ENCODE measurements at places on chromosomes 3 and 15. TPM values are rescaled to one million over a fixed set of nuclear protein-coding genes. Genes with fewer than 3 reads are reported as not detected.

GRCh38 chr3:24242012-24242698 is 252.5 kb downstream of the THRB start:
- no peaks in the 10 kb centered on the region for H3K27me3 ChIP-seq
- no peak for DNase-seq
- no peak overlapping the region for H3K27ac ChIP-seq
- H3K4me3 ChIP-seq: no peak overlapping the region
- H3K4me1 ChIP-seq: peaks cover 9% of the 10 kb centered on the region
- no peaks in the 10 kb centered on the region for H3K36me3 ChIP-seq

GRCh38 chr15:45448066-45448915 is 69.9 kb upstream of the GATM start:
- no peaks in the 10 kb centered on the region for H3K27me3 ChIP-seq
- H3K4me1 ChIP-seq: peaks cover 12% of the 10 kb centered on the region
- no peak overlapping the region for H3K4me3 ChIP-seq
- H3K27ac ChIP-seq: no peak overlapping the region
- peak; percentile 77 for DNase-seq
- no peaks in the 10 kb centered on the region for H3K36me3 ChIP-seq

- H3K4me1 ChIP-seq: no peaks in the 10 kb centered on the region
- H3K27me3 ChIP-seq: peaks cover under 1% of the 10 kb centered on the region
- no peak overlapping the region for H3K4me3 ChIP-seq
- no peak overlapping the region for H3K27ac ChIP-seq
- no peaks in the 10 kb centered on the region for H3K36me3 ChIP-seq
These were observed 146.1 kb upstream of the ATP2B2 start for GRCh38 chr3:10651506-10651905.

GRCh38 chr15:76711351-76711827 is 193.8 kb downstream of the SCAPER start:
- no peaks in the 10 kb centered on the region for H3K36me3 ChIP-seq
- no peak for DNase-seq
- no peak overlapping the region for H3K27ac ChIP-seq
- no peak overlapping the region for H3K4me3 ChIP-seq
- H3K4me1 ChIP-seq: no peaks in the 10 kb centered on the region
- no peaks in the 10 kb centered on the region for H3K27me3 ChIP-seq

- peaks cover 4% of the 10 kb centered on the region for H3K4me1 ChIP-seq
- no peak overlapping the region for H3K27ac ChIP-seq
- no peak for DNase-seq
- no peaks in the 10 kb centered on the region for H3K36me3 ChIP-seq
- H3K27me3 ChIP-seq: no peaks in the 10 kb centered on the region
These were observed 55.0 kb downstream of the RORA start for GRCh38 chr15:61173899-61174689.

STARD5 gene
- total RNA-seq: 5.4 TPM

PPP2R3A gene
- 7.4 TPM for total RNA-seq

MORC1 gene
- total RNA-seq: not detected

GPR27 gene
- total RNA-seq: 3.7 TPM

- no peaks in the 10 kb centered on the region for H3K27me3 ChIP-seq
- H3K36me3 ChIP-seq: no peaks in the 10 kb centered on the region
- no peak overlapping the region for H3K4me3 ChIP-seq
- no peak overlapping the region for H3K27ac ChIP-seq
These were observed 298.6 kb upstream of the ICE2 start for GRCh38 chr15:60777558-60777957.

- H3K36me3 ChIP-seq: no peaks in the 10 kb centered on the region
- H3K4me1 ChIP-seq: no peaks in the 10 kb centered on the region
- no peaks in the 10 kb centered on the region for H3K27me3 ChIP-seq
- no peak overlapping the region for H3K27ac ChIP-seq
- H3K4me3 ChIP-seq: no peak overlapping the region
These were observed 90.2 kb downstream of the EDEM1 start for GRCh38 chr3:5277612-5278236.

DNA sequence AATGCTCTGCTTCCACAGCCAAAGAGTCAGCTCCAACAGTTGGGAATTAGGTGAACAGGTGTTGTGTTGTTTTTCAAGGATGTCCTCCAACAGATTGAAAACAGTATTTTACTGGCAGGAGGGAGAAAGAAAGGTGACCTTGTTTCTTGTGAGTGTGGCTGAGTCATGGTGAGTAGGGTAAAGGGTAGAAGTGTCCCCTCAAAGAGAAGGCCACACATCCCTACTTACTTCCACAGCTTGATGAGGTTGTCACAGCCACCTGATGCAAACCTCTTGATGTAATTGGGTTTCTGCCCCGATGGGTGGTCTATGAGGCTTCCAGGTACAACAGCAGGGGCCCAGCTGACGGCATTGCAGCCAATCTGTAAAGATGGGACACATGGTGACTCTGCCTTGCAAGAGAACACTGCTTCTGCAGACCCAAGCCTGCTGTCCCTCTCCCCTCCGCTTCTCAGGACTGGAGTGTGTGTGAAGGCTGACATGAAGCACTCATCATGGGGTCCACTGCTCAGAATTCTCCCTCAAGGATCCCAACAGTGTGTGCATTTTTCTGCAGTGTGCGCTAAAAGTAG is 12.7 kb upstream of the GHRL start:
- no peak for DNase-seq
- H3K27ac ChIP-seq: no peak overlapping the region
- H3K4me3 ChIP-seq: no peak overlapping the region
- H3K4me1 ChIP-seq: peaks cover 5% of the 10 kb centered on the region
- H3K36me3 ChIP-seq: peaks cover 95% of the 10 kb centered on the region

ARHGAP31 gene
- total RNA-seq: 117 TPM

GRCh38 chr15:33680336-33680735 is 288.0 kb upstream of the CHRM5 start:
- no peak overlapping the region for H3K4me3 ChIP-seq
- no peaks in the 10 kb centered on the region for H3K4me1 ChIP-seq
- no peak for DNase-seq
- peaks cover 7% of the 10 kb centered on the region for H3K27me3 ChIP-seq
- H3K27ac ChIP-seq: no peak overlapping the region

RAD51 gene
- total RNA-seq: 0.98 TPM

DNA sequence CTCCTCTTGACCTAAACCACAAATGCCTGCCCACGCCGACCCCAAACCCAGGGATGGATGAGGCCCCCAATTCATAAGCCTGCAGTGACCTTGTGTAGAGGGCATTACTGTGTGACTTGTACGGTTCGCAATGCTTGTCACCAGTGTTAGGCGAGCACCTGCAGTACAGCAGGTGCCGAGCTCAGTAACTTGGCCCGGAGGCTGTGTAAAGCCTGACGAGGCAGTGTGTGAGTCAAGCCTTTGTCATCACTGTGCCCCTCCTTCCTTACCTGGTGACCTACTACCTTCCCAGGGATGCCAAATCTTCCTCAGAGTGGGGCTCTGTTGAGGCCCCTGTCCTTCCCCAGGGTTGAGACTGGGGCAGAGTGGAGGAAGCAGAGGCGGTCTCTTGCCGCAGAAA is 37.2 kb upstream of the TMEM115 start:
- H3K4me3 ChIP-seq: no peak overlapping the region
- H3K4me1 ChIP-seq: peaks cover 7% of the 10 kb centered on the region
- H3K27me3 ChIP-seq: no peaks in the 10 kb centered on the region
- no peaks in the 10 kb centered on the region for H3K36me3 ChIP-seq

C15orf62 gene
- total RNA-seq: 0.96 TPM

DNA sequence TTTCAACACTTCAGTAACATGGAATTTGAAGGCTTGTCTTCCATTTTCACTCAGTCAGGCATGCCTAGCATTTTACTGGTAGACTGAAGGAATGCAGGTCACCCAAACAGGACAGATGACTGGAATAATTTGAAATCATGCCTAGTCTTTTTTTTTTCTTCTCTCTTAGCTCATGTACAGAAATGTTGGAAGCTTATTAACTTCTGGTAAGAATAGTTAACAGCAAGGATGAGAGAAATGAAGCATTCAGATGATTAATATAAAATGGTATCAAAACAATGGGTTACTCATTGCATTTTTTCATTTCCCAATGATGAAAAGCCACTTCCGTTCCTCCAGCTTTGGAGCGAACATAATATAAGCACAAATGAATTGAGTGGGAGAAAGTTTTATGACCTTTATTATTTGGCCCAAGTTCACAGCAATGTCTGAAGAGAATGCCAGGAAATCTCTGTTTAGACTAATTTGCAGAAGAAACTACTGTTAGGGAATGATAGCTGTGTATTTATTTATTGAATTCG is 431.6 kb upstream of the RASGRP1 start:
- H3K4me1 ChIP-seq: no peaks in the 10 kb centered on the region
- no peak overlapping the region for H3K4me3 ChIP-seq
- no peaks in the 10 kb centered on the region for H3K27me3 ChIP-seq
- no peak for DNase-seq

KCNAB1 gene
- total RNA-seq: 3.2 TPM

SLC12A1 gene
- not detected for total RNA-seq

GRCh38 chr3:8987226-8987625 is 24.0 kb upstream of the RAD18 start:
- no peak overlapping the region for H3K27ac ChIP-seq
- no peaks in the 10 kb centered on the region for H3K27me3 ChIP-seq
- no peak overlapping the region for H3K4me3 ChIP-seq
- DNase-seq: no peak

DNA sequence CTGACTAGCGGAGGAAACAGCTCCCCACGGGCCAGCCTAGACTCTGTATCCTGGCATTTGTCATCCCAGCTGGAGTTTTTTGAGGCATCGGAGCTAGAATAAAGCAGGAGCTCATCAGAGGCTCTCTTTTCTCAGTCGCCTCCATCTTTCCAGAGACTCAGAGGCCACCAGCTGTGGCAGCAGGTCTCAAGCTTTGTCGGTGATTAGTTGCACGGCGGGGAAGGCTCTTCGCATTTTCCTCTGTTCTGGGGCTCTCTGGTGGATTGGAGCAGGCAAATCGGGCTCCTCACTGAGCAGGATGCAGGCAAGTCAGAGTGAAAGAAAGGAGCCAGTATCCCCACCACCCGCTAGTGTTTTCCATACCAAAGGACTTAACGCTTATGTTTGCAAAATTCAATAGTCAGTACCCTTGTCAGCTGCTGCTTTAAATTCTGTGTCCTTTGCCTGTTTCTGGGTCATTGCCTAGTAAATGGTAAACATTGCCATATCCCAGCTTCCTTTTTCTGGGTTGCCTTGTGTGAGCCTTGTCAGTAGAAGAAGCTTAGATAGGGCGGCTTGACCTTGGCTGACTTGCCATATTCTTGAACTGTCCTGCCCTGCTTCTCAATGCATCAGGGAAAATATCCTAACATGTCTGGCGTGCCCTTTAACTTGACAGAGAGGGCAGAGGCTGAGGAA is 127.1 kb downstream of the PTPRG start:
- no peak overlapping the region for H3K27ac ChIP-seq
- no peaks in the 10 kb centered on the region for H3K27me3 ChIP-seq
- no peak overlapping the region for H3K4me3 ChIP-seq
- no peak for DNase-seq
- H3K4me1 ChIP-seq: peaks cover 4% of the 10 kb centered on the region

Measured in upper lobe of right lung (tissue), 1 donor.